ENCODE measurements at places on chromosomes 2 and 18. TPM values are rescaled to one million over a fixed set of nuclear protein-coding genes. Genes with fewer than 3 reads are reported as not detected.
A peak's percentile ranks its signal among the peaks of the same experiment; 100 is the strongest.

- no peak for DNase-seq
Observed at GRCh38 chr2:96156011-96156820, 11.0 kb upstream of the DUSP2 start.

Gene TANC1
- polyA plus RNA-seq = 52.2 TPM

Gene FBXO36
- polyA plus RNA-seq = 0.92 TPM

GRCh38 chr2:149430743-149431736 is 100.7 kb downstream of the LYPD6 start:
- DNase-seq = peak; percentile 13

GRCh38 chr2:126719191-126719832 is 63.4 kb downstream of the GYPC start:
- no peak for DNase-seq

GRCh38 chr2:32844253-32844652 is 102.5 kb upstream of the LTBP1 start:
- no peak for DNase-seq

Gene IL36B
- not detected for polyA plus RNA-seq

DNA sequence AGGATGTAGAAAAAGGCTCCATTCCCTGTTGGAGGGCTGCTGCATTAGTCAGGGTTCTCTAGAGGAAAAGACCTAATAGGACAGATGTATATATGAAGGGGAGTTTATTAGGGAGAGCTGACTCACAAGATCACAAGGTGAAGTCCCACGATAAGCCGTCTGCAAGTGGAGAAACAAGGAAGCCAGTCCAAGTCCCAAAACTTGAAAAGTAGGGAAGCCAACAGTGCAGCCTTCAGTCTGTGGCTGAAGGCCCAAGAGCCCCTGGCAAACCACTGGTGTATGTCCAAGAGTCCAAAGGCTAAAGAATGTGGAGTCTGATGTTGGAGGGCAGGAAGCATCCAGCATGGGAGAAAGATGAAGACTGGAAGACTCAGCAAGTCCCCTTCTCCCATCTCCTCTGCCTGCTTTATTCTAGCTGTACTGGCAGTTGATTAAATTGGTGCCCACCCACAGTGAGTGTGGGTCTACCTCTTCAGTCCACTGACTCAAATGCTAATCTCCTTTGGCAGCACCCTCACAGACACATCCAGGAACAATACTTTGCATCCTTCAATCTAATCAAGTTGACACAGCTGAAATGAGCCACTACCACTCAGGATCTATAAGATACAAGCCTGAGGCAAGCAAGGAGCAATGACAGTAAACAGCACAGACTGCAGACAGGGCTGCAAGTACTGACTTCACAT is 30.0 kb upstream of the ATG16L1 start:
- DNase-seq = no peak

Gene DCC
- not detected for polyA plus RNA-seq

DNA sequence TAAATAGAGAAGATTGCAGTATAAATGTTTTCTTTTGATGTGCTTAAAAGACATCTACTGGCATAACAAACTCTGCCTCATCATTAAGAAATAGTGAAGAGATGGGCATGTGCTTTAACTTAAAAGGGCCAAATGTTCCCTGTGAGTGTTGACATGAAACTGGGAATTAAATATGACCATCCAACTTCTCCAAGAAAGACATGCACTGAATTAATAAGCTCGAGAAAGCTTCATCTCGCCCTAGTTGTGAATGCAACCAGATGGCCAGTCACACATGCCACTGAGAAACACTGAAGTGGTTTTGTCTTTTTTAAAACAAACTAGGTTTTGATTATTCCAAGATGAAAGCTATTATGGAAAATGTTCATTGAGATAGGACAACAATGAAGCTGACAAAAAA is 479.2 kb downstream of the RIT2 start:
- DNase-seq = no peak

DNA sequence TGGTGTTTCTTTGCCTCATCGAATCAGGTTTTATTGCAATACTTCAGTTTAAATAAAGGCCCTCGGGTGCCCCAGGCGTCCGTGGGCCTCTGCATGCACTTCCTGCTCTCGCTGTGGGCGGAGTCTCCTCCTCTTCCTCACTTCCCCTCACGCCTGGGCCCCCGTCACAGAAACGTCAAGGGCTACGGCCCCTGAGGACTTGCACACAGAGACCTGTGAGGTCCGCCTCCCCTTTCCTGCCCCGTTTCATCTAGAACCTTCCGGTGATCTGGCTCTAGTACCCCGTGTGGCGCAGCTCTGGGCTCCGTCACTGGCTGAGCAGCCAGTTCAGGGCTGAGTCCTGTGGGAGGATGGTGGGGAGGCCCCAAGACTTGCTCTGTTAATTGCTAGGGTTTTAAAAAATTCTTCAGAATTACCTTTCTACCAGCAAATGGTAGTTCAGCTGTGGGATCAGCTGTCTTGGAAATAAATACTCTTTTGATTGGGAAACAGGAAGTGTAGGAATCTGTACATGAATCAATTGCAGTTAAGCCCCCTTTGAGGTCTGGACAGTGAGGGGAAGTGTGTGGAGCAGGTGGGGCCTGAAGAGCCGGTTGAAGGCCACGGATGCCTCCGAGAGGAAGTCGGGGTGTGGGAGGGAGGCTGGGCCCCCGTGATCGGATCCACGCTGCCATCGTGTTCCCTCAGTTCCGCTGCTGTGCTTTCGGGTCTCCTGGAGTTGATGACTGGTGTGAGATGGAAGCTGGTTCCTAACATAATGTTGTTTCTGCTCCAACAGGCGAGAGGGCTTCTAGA is 10.2 kb downstream of the NFATC1 start:
- DNase-seq = peak; percentile 44

DNA sequence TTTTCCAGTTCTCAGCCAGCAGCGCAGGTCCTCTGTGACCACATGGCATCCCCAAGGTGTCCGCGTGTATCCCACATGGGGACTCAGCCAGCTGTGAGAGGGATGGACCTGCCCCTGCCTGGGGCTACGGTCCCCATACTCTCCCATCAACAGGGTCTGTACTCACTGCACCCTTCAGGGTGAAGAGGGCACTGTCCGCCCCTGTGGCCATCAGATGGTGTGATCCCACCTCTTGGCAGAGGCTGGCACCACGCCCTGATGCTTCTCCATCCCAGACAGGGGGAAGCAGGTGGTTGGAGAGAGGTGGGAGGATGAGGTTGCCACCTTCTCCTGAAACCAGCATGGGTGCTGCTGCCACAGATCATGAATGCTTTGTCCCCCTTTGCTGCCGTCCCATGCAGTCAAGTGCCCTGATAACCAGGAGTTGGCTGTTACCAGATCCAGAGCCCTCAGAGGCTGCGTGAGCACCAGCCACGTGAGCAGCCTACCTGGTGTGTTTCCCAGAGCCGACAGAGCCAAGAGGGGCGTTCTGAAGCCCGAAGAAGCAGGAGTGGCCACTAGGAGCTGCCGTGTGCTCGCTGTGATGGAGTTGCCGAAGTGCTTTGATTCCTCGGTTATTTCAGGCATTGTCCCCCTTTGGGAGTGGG is 93.9 kb downstream of the SH3RF3 start:
- DNase-seq = no peak

Gene NCKAP5
- polyA plus RNA-seq = 0.47 TPM

Gene HOXD13
- polyA plus RNA-seq = not detected

GRCh38 chr18:25097057-25097456 is 254.9 kb downstream of the ZNF521 start:
- DNase-seq = peak; percentile 44

Gene IL37
- polyA plus RNA-seq = not detected

Gene CCDC178
- 1.6 TPM for polyA plus RNA-seq

GRCh38 chr2:132449868-132450267 is 33.3 kb downstream of the GPR39 start:
- no peak for DNase-seq

GRCh38 chr2:164561991-164562390 is 59.3 kb downstream of the GRB14 start:
- DNase-seq = no peak

GRCh38 chr2:217812170-217812569 is 190.6 kb downstream of the TNS1 start:
- DNase-seq = no peak

Gene ALKAL2
- not detected for polyA plus RNA-seq

- DNase-seq = no peak
Observed at GRCh38 chr2:229335877-229336346, 64.8 kb upstream of the PID1 start.

DNA sequence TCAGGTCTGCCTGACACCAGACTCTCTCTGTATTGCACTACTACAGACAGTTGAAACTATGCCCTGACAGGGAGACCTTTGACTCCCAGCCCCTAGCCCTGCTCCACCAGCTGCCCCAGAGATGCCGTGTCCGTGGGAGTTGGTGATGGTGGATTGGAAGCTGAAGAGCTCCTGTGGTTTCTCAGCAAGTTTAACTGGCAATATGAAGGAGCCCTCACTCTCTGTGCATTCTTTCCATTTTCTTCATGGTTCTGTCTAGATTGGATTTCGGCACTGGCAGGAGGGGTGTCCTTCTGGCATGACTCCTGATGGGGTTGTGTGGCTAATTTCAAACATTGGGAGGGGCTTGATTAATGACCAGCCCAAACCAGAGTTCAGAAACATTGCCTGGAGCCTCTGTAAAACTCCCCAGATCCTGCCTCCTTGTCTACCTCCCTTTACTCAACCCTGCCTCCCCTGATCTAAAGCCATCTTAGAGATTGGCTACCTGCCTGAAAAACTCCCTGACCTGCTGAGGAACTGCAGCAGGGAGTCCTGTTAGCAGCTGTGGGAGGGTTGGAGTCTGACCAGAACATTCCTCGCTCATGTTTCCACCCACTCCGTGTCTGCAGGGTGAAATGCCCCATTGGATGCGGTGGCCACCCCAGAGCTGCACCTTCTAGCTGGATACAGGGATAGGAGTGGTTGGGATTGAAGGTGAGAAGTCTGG is 206.9 kb upstream of the SPRED2 start:
- DNase-seq = no peak

Gene FBXO48
- polyA plus RNA-seq = 0.46 TPM

Gene SKOR2
- polyA plus RNA-seq = not detected

GRCh38 chr2:11281186-11281585 is 63.2 kb downstream of the ROCK2 start:
- peak; percentile 71 for DNase-seq

Gene PAIP2B
- polyA plus RNA-seq = 0.13 TPM

DNA sequence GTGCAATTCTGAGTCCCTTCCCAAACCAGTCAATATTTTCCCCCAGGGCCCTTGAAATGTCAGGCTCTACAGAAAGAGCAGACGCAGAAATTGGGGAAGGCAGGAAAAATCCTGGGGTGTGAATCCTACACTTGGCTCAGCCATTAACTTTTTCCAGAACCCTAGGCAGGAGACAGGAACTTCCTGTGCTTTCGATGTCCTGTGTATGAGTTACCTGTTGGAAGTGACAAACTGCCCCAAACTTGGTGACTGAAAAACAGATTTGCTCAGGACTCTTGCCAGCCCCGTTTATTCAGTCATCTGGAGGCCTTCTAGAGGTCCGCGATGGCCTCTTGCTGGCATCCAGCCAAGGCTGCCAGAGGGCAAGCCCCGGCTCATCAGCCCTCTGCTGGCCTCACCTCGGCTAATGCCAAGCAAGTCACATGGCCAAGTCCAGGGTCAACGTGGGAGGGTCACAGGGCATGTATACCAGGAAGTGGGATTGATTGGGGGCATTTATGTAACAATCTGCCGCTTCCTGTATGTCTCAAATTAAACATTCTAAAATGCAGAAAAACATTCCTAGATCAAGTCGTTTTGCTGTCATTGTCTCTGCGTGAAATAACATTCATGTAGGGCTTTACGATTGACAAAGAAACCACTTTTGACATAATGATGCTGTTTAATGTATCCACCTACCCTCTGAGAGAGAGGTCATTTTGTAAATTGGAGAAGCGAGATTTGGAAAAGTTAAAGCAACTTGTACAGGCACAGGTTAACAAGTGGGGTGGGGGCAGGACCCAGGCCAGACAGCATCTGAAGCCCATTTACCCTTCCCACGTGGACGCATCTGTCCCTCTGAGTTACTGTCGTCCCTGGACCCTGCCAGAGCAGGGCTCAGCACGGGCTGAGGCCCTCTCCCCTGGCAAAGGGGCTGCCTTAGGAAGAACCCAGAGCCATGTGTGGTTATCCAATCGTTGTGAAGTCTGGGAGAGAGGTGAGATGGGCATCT is 179.4 kb downstream of the INHBB start:
- DNase-seq = peak; percentile 16

Gene CFAP53
- polyA plus RNA-seq = 0.12 TPM

- DNase-seq = no peak
Observed at GRCh38 chr18:44424645-44425035, 256.0 kb upstream of the SETBP1 start.

Gene ANO7
- 0.81 TPM for polyA plus RNA-seq

DNA sequence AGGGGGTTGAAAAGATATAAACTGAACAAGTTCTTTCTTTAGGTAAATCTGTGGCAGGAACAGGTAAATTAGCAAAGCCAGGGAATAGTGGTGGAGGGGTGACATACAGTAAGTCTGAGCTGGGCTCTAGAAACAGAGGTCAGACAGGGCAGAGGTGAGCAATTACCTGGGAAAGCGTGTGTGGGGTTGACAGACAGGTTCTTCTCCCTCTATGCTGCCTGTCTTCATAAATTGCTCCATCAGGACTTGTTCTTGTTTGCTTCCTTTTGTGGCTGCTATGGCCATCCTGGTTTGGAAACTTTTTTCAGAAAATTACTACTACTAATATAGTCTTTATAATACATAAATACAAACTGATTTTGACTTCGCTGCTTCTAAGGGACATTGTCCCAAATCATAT is 3.4 kb upstream of the ANKRD12 start:
- no peak for DNase-seq

DNA sequence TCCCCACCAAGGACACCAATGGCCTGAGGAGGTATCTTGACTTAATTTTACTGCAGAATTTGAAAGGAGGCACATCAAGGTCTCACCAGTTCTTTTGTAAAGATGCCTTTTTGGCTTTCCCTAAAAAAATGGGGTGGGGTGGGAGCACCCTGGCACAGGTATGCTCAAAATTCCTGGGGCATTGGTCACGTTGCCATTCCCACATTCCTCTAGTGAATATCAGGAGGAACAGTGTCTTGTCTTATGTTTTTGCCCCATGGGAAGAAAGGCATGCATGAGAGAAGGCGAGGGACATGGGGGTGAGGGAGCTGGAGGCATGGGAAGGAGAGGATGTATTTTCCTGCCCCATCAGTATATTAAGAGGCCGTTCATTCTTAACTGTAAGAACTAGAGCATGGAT is 275.3 kb downstream of the CMPK2 start:
- DNase-seq = no peak

Gene FAM124B
- polyA plus RNA-seq = 119 TPM

- DNase-seq = no peak
Observed at GRCh38 chr2:220178991-220179695, 551.7 kb downstream of the SLC4A3 start.

- DNase-seq = no peak
Observed at GRCh38 chr18:66497351-66497750, 106.5 kb downstream of the CDH19 start.

- DNase-seq = no peak
Observed at GRCh38 chr2:176385838-176386237, 116.6 kb downstream of the MTX2 start.

- no peak for DNase-seq
Observed at GRCh38 chr18:55031576-55031975, 72.3 kb upstream of the CCDC68 start.

- DNase-seq = no peak
Observed at GRCh38 chr2:70608373-70608772, 54.7 kb upstream of the TGFA start.

- DNase-seq = no peak
Observed at GRCh38 chr18:27114842-27115241, 70.3 kb downstream of the CHST9 start.

Gene TIGD1
- 1.6 TPM for polyA plus RNA-seq

All from endothelial cell of umbilical vein (primary cell).